SIG-M5 (cell line): ENCODE measurements at places on chromosomes 7 and 10.

DNA sequence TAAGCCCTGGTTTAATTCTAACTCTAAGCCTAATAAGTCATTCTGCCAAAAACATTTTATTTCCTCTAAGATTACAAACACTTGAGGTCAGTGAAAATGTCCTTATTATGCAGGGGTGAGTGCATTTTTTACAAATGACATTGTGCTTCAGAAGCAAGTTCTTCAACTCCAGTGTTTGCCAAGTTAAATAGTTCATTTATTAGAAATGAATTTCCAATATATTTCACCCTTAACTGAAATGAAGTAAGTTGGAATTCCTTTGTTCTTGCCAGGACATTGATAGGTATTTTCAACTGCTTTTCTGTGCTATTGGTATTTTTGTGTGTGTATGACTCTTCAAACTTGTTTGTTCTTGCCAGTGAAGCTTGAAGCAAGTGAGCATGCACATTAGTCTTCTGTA lies 89.5 kb upstream of the CCDC6 start:
- DNase-seq: no peak

DNA sequence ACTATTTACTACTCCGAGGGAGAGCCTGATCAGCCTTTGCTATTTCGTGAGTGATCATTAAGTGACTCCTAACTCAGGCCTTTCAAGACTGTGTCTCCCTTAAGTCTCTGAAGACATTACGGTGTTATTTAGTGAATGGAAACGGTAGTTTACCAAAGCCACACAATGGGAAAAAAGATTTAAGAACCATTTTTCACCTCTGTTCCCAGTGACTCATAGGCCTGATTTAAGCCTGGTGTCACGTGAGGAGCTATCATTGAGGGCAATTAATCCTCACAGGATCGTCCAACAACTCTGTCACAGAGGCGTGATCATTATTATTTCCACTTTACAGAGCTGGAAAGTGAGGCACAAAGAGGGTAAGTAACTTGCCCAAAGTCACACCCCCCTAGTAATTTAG lies 20.3 kb downstream of the C10orf90 start:
- DNase-seq: no peak

- no peak for DNase-seq
These were observed 142.5 kb upstream of the RET start for GRCh38 chr10:42934351-42934811.

DNA sequence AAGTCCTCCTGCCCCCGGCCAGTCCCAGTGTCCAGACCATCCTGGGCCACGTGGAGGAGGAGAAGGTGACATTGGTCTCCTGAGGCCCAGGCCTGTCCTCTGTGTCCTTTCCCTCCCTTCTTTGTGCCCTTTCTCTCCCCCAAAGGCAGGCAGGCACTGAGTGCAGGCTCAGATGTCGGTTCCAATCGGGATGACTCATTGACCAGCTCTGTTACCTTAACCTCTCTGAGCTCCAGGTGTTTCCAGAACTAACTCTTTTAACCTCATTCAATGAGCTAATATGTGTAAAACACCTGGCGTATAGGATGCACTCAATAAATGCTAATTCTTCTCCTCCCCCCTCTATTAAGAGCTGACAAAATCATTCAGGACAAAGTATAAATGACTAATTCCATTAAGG lies 25.7 kb downstream of the MACROH2A2 start:
- no peak for DNase-seq

- no peak for DNase-seq
These were observed 799.0 kb downstream of the PCDH15 start for GRCh38 chr10:54002077-54002476.

DNA sequence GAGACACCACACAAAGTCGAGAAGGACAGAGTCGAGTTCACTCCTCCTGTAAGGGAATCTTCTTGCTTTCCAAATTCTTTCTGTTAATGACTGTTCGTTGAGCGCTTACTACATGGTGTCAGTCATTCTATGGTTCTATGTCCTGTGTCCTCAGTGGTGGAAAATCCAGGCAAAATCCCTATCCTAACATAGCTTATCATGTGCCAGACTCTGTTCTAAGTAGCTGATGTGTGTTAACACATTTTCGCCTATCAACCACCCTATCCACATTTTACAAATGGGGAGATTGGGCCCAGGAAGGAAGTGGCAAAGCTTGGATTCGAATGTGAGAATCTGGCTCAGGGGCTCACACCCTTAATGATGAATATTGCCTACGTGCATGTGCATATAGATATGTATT lies 280.1 kb downstream of the GATA3 start:
- no peak for DNase-seq

DNA sequence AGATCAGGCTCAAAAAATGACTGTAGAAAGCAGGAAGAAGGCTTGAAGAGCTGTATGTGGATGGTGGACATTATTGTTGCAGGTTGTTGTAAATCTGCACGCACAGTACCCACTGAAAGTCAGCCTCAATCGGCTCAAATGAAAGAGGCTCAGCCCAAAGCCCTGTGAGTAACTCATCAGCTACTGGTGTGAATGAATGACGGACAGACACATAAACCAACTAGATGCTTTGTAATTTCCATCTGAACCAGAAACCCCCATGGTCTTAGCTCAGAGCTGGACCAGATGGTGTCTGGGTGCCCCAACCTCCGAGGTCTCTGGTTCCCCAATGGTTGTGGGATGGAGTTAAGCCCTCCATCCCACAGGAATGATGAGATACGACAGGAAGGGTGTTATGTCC lies 7.4 kb downstream of the CALN1 start:
- no peak for DNase-seq

DNA sequence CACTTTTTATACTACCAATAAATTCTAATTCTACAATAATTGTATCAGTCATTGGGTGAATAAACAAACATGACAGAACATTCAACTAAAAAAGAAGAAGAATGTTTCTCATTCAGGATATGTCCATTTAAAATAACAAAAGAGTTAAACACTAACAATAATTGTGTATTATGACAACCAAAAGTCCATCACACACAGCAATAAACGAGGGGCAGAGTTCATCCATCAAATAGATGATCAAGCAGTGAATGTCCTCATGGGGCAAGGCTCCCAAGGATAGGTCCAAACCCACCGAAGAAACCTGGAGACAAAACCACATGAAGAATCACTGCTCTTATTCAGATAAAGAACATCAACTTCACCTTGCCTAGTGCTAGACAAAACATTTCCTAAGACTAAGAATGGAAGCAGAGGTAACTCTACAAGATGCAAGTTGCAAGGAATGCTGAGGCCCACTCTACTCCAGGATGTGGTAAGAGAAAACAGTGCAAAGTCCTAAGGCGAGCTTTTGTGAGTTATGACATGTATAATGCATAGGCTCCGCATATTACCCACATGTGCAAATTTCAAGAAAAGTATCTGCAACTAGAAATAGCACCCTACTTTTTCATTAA lies 115.1 kb downstream of the PARD3 start:
- no peak for DNase-seq

DNA sequence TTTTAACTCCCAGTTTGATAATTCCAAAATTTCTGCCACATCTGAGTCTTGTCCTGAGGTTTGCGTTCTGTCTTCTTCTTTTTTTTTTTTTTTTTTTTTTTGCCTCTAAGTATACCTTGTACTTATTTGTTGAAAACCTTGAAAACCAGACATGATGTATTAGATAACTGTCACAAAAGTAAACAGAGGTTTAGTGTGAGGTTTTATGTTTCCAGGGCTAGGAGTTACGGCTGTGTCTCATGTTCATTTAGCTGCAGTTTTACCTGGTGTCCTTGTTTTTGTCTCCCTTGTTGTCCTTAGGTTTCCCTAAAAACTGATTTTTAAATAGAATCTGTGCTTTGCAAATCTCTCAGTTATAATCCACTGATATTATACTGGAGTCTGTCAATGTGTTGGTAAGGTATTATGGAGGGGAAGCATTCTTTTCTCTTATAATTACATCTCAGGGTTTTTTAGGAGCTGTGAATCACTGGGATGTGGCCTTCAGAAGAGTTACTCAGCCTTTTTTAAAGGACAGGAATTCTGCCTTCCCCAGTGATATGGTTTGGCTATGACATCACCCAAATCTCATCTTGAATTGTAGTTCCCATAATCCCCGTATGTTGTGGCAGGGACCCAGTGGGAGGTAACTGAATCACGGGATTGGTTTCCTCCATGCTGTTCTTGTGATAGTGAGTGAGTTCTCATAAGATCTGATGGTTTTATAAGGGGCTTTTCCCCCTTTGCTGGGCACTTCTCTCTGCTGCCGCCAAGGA lies 95.0 kb downstream of the CDCA7L start:
- DNase-seq: no peak

- no peak for DNase-seq
These were observed 440 bp upstream of the MINDY3 start for GRCh38 chr10:15860692-15861201.

GRCh38 chr10:95214793-95215192 lies 20.8 kb downstream of the ACSM6 start:
- no peak for DNase-seq

GRCh38 chr10:91555455-91555854 lies 77.4 kb downstream of the PPP1R3C start:
- no peak for DNase-seq

- DNase-seq: no peak
These were observed 42.0 kb downstream of the PTER start for GRCh38 chr10:16478801-16479200.
